ENCODE measurements at places on chromosomes 12 and 14. TPM values are rescaled to one million over a fixed set of nuclear protein-coding genes. Genes with fewer than 3 reads are reported as not detected.
A peak's percentile ranks its signal among the peaks of the same experiment; 100 is the strongest.

DNA sequence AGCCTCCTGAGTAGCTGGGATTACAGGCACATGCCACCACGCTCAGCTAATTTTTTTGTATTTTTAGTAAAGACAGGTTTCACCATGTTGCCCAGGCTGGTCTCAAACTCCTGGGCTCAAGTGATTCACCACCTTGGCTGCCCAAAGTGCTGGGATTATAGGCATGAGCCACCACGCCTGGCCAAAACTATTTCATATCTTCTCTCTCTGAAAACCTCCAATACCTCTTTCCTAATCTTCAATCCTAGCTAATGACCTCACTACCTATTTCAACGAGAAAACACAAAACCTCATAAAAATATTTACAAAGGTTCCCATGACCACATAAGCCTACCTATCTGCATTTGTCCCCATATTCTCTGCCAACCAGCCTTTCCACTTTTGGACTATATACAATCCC, 32.3 kb upstream of the ANKS1B start:
- no peak for DNase-seq

DNA sequence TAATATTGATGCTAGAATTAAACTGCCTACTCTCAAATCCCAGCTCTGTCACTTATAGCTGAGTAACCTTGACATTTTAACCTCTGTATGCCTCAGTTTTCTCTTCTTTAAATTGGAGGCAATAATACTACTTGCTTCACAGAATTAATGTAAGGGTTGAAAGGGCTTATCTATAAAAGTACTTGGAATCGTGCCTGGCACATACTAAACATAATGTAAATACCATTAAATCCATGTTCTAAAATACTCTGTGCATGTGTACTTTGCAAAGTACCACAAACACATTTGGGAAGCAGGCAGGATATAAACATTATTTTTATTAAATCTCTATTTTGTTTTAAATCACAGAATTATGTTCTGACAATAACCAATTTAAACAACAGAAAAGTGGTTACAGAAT, 41.9 kb downstream of the DYRK4 start:
- DNase-seq: no peak

DNA sequence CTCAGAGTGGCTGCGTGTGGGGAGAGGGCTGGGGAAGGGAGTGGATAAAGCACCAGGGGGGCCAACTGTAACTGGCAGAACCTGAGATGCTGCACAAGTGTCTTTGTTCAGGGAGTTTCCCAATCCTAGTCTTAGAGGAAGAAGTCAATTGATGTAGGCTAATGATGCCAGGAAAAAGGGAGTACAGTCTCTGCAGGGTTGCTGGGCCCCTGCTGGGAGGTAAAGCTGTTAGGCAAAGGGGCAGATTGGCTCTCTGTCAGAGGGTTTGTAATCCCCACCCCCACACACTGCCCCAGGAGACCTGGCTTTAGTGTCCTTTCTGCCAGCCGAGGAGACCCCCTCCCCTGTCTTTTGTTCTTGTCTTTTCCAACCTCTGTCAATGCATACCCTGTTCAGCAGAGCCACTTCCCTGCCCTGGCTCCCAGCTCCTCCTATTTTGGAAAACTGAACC, 178.4 kb downstream of the KCNA5 start:
- DNase-seq: no peak

DNA sequence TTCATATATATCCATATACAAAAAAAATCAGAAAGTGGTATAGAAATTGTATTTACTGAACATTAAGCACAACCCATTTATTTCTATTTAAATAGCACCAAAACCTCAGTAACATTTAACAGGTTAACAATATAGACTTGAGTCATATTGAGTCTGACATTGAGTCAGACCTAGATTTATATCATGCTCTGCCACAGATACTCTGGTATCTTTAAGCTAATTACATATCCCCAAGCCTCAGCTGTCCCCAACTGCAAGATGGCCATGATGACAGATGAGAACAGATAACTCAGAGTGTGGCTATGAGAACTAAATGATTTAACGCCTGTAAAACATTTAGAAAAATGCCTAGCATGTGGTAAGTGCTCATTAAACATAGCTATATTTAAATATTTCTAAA, 40.3 kb downstream of the IFNG start:
- DNase-seq: no peak

- DNase-seq: no peak
Measured at GRCh38 chr14:61716956-61717355, 21.6 kb downstream of the HIF1A start.

DNA sequence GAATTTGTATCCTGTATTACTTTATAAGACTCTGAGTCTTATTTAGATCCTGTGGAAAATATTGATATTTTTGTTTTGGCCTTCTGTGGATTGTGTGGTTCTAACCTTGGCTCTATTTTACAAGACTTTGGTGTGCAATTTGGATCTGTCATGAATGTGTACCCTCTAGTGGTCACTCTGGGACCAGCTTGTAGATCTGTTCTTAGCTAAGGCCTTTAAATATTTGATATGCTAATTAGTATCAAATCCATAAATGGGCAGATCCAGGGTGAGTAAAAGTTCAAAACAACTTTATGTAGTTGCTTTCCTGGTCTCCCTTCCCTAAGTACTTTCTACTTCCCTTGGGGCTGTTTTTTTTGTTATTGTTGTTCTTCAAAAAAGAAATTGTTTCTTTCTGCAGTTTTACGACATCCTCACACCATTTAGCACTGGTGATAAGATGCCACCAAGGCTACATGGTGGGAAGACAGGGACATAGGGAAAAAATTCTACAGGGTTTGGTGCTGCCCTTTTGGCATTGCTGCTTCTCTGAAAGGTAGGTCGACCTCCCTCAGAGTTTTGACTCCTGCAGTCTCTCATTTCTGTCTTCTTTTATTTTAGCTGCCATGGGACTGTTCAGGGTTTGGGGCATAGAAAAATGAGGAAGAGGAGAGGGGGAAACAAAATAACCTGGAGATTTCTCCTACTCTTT, 238.5 kb downstream of the GPHN start:
- no peak for DNase-seq

DNA sequence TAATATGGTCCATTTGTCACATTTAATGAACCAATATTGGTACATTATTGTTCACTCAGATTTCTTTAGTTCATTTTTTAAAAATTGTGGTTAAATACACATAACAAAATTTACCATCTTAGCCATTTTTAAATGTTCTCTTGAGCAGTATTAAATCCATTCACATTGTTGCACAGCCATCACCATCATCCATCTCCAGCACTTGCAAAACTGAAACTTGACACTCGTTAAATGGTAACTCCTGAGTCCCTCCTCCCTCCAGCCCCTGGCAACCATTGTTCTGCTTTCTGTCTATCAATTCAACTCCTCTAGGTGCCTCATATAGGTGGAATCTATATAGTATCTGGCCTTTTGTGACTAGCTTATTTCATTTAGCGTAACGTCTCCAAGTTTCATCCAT, 86.4 kb downstream of the ACACB start:
- DNase-seq: no peak

- DNase-seq: no peak
Measured at GRCh38 chr14:59268011-59268410, 79.5 kb downstream of the DAAM1 start.

- no peak for DNase-seq
Measured at GRCh38 chr12:18470251-18470650, 208.9 kb downstream of the PIK3C2G start.

DNA sequence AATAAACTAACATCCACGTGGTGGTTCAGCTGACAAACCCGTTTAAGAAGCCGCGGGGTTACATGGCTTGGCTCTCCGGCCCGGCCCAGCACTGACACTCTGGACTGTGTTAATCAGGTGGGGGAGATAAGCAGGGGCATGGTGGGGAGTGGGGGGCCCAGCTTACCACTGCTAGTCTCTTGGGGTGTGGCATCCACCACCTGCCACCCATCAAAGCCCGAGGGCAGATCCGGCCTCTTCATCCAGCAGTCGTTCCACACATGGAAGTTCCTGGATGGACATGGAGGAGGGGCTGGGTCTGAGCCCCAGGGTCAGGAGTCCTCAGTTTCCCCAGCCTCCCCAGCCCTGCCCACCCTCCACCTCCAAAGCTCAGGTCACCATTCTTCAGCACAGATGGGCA, 4.9 kb downstream of the TGM1 start:
- no peak for DNase-seq

GRCh38 chr14:105182296-105183020, 1.3 kb upstream of the NUDT14 start:
- DNase-seq: no peak

DNA sequence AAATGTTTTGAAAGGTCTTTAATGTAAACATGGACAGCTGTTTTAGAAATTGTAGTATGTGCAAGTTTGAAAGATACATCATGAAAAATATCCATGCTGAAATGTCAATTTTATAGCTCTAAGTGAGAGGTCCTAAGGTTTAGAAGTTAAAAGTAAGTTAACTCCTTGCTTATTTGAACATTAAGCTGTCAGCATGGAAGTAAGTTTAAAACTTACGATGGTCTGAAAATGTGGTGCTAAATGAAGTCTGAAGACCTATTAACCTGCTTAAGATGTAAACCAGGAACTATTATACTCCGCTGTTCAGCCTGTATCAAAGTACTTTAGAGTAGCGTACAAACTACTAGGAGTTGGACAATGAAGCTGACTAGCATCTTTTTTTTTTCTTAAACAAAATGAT, 1082.4 kb downstream of the TMTC2 start:
- no peak for DNase-seq

GRCh38 chr12:8637244-8637643, 24.6 kb upstream of the AICDA start:
- no peak for DNase-seq

DNA sequence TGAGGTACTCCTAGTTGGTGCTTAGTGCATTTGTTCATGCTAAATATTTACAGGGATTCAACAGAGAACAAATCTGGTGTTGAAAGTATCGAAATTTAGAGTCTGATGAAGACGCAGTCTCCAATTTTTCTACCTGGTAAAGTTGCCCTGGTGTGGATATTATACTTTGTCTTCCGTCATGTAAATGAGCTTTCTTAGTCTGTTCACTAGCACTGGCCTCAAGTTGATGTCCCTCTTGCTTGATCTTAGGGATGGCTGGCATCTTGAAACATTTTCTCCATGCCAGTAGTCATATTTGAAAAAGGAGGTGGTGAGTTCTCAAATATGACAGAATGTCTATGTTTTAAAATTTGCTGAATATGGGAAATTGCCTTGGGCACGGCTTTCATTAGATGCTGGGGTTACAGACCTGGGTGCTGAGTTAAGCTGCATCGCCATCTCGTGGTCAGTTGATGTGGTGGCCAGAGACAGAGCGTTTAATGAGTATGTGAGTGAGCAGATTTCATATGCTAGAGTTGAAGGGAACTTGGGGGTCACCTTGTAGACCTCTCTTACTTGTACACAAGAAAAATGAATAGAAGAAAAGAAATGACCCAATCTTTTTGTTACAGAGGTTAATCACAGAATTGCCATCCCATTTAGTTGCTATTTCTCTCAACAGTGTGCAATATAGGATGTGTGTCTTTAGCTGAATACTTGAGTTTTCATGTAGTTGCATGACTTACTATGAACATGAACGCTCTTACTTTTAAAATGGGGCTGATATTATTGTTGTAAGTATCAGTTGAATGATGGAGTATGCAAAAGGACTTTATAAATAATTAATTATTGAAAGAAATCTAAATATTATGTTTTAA, 172.8 kb upstream of the DCN start:
- DNase-seq: peak; percentile 61

GRCh38 chr14:41606282-41606531, 469 bp upstream of the LRFN5 start:
- no peak for DNase-seq

DNA sequence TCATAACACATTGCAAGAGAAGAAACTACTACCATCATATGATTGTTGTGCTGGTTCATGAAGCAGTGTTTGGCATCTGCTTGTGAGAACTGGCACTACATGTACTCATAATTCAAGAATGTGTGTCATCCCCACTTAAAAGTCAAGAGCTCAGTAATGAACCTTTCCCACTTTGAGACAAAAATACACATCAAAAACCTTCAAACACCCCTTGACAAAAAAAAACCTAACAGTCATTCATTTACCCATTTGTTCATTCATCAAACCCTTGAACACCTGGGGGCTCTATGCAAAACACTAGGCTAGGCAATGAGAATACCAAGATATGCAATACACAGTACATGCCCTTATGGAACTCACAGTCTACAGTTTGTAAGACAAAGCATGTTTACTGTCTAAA, 40.0 kb downstream of the KIF21A start:
- DNase-seq: no peak

- no peak for DNase-seq
Measured at GRCh38 chr12:101327051-101327450, 47.1 kb downstream of the UTP20 start.

DNA sequence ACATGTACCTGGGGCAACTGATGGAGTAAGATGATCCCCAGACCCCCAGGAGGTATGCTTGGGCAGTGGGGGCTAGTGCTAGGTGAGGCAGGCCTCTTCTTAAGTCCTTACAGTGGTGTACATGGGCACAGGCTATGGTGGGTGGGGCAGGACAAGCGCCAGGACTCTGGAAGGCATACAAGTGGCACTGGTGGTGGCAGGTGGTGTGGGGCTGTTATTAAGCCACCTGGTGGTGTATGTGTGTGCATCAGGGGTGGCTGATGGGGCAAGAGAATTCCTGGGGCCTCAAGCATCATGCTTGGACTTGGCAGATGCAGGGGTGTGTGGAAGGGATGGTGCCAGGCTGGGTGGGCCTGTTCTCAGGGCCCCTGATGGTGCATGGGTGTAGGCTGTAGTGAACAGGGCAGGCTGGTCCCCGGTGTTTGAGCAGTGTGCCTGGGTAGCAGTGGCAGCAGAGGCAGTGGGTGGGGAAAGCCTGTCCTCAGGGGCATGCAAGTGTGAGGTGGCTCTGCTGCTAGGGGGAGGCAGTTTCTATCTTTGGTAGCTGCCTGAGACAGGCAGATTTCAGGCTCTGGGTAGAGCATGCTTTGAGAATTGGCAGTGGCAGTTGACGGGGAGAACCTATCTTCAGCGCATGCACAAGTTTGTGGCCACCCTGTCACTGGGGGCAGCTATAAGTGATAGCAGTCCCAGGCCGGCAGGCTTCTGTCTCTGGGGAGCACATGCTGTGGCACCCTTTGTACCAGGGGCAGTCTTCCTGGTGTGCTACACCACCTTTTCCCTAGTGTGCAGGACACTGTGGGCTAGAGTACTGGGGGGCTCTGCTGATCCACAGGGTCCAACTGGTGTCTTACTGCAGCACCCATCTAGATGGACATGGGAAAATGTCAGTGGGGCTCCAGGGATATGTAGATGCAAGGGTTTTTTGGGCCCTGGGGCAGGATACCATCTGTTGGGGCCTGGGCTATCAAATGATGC, 52.6 kb upstream of the ABCD2 start:
- DNase-seq: no peak

GRCh38 chr14:74954947-74955228, 509 bp downstream of the PGF start:
- DNase-seq: no peak

GRCh38 chr14:26870722-26871617, 273.1 kb upstream of the NOVA1 start:
- DNase-seq: no peak

GRCh38 chr14:98578204-98578603, 693.8 kb downstream of the BCL11B start:
- no peak for DNase-seq

Gene SLCO1A2
- not detected for polyA plus RNA-seq

Gene MARK3
- 76.0 TPM for polyA plus RNA-seq

Gene ABHD12B
- polyA plus RNA-seq: not detected

Gene SYT1
- polyA plus RNA-seq: not detected

Gene KRT85
- not detected for polyA plus RNA-seq

Gene RNASE1
- polyA plus RNA-seq: 199 TPM

Gene PROX2
- not detected for polyA plus RNA-seq

Gene POLE
- polyA plus RNA-seq: 11.3 TPM

Gene SMOC1
- polyA plus RNA-seq: 0.93 TPM

Gene TAS2R30
- 0.15 TPM for polyA plus RNA-seq

Gene RGS6
- polyA plus RNA-seq: 1.3 TPM

Gene OLR1
- polyA plus RNA-seq: 0.07 TPM

Gene PPP4R4
- polyA plus RNA-seq: 0.40 TPM
